ENCODE measurements at places on chromosomes 7 and 10. TPM values are rescaled to one million over a fixed set of nuclear protein-coding genes. Genes with fewer than 3 reads are reported as not detected.

ENTPD7 gene
- 12.4 TPM for total RNA-seq

POU6F2 gene
- not detected for total RNA-seq

ANKRD22 gene
- not detected for total RNA-seq

VWDE gene
- total RNA-seq: not detected

TAS2R5 gene
- 0.38 TPM for total RNA-seq
